ENCODE measurements at places on chromosomes 6 and 20. TPM values are rescaled to one million over a fixed set of nuclear protein-coding genes. Genes with fewer than 3 reads are reported as not detected.

Gene HSPA1A
- 195 TPM for total RNA-seq

Gene CYP39A1
- total RNA-seq = 8.3 TPM

Gene ZSCAN26
- 19.3 TPM for total RNA-seq

Gene NKX2-2
- total RNA-seq = not detected

Gene ECT2L
- total RNA-seq = 0.49 TPM

Gene DDX43
- 0.89 TPM for total RNA-seq

Gene CFB
- 72.6 TPM for total RNA-seq

Gene EPPIN
- not detected for total RNA-seq

Gene PNLDC1
- not detected for total RNA-seq

Gene MYLK4
- total RNA-seq = 0.98 TPM

Gene RNF144B
- total RNA-seq = 19.0 TPM

Gene PLA2G7
- total RNA-seq = 5.9 TPM

DNA sequence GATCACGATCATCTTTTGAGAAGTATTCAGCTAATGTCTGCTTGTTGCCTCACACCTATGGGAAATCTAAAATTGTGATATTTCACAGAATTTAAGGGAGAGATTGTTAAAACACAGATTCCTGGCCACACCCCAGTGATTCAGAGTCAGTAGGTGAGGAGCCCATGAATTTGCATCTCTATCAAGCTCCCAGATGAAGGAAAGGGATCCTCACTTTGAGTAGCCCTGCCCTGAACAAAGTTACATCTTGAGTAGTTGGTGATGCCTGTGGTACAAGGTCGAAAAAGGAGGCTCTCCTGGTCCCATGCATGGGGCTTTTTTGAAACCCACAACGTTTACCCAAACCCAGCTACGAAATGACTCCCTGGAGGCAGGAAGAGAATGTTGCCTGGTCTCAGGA, 79.5 kb downstream of the PAK5 start:
- no peak for DNase-seq

GRCh38 chr6:51854876-51855275, 232.5 kb downstream of the PKHD1 start:
- no peak for DNase-seq

- no peak for DNase-seq
Observed at GRCh38 chr20:20017844-20018185, 653 bp downstream of the NAA20 start.

- no peak for DNase-seq
Observed at GRCh38 chr6:44309092-44309491, 4.1 kb downstream of the AARS2 start.

GRCh38 chr6:166300357-166300987, 7.7 kb downstream of the PRR18 start:
- DNase-seq = no peak

DNA sequence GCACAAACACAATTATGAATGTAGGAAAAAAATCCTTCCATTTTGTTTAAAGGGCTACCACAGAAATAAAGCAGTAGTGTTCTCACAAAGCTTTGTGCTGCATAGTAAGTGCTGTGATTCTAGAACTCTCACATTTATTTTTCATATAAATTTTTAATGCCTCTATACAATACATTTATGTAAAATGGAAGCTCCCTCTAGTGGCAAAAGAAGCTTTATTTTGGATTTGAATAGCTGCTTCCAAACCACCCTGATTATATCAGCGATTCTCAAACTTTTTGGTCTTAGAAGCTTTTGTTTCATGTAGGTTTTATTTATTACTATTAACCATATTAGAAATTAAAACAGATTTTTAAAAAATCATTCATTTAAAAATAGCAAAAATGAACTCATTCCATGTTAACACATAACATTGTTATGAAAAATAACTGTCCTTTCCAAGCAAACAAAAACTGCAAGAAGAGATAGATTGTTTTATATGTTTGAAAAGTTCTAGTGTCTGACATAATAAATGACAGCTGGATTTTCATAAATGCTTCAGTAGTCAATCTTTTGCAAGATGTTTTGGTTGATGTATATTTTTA, 38.4 kb downstream of the HS3ST5 start:
- no peak for DNase-seq

GRCh38 chr20:37856932-37857660, 45.8 kb upstream of the VSTM2L start:
- no peak for DNase-seq

DNA sequence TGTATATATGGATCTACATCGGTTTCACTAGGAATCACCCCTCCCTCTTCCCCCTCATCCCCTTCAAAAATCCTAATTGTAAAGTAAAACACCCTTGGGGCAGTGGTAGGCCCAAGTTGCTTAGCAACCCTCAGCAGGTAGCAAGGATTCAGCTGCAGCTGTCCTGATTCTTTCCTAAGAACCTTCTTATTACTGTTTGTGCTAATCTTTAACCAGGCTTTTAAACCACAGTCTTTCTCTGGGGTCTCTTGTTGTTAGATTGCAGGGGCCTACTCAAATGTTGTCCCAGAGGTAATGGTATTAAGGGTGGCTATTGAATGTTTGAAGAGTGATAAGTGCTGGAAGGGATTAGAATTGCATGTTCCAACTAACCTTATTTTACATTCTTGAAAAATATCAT, 46.4 kb downstream of the PRL start:
- DNase-seq = no peak

DNA sequence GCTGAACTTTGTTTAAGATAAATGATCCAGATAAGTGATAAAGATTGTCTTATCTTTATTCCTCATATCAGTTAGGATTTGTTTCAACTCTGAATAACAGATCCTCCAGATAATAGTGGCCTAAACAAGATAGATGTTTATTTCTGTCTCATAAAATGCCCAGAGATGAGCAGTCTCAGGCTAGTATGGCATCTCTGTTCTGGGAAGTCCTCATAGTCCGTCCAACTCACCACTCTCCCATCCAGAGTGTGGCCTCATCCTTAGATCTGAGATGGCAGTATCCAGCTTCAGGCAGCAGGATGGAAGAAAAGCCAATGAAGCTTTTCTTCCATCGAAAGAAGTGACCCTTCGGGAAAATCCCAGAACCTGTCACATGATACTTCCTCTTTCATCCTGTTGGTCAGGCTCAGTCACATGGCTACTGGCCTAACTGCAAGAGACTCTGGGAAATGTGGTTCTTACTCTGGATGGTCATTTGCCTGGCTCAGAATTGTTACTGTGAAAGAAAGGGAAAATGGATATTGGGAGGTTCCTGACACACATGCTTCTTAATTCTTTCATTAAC, 29.4 kb upstream of the TAGAP start:
- DNase-seq = no peak

- no peak for DNase-seq
Observed at GRCh38 chr6:128821116-128821515, 61.8 kb upstream of the LAMA2 start.

DNA sequence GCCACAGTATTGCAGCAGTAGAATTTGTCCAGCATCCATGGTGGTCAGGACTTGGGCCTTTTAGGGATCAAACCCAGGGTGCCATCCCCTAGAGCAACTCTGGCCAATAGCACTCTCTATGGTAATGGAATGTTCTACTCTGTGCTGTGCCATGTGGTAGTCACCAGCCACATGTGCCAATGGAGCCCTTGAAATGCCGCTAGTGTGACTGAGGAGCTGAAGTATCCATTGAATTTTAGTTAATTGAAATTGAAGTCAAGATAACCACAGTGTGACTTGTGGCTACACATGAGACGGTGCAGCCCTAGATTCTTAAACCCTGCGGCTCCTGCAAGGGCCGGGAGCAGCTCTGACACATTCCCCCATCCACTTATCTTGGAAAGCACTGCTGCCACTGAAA, 54.6 kb downstream of the SLC2A10 start:
- DNase-seq = no peak

GRCh38 chr20:4555188-4555890, 166.4 kb upstream of the PRND start:
- no peak for DNase-seq

DNA sequence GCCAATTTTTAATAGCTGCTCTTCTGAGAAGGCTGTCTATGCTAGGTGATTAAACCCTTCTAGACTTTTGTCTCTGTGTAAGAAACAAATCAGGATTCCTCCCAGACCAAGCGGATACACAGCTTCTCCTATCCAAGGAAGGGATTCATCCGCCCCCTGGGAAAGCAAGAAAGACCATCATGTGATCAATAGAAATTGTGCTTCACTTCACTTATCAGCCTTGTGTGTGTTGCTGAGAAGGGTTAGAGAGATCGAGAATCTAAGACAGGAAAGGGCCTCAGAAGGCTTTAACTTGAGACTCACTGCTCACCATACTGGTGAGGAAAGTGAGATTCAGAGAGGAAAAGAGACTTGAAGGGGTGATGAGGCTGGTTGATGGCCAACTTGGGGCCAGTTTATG, 1.5 kb downstream of the ABCC10 start:
- DNase-seq = no peak

DNA sequence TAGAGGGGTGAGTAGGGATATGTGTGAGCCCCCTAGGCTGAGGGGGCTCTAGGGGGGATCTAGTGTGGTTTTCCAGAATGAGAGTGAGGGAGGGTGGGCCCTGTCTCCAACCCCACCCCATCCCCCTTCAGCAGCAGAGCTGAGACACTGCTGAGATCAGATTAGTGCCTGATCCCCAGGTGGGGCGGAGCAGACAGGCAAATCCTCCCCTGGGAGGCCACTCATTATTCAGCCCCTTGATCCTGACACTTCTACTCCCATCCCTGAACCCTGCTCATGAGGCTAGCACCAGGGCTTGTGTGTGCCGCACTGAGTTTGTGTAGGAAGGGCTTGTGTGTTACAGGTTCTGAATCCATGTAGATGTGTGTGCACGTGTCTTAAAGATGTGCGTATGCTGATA, 42.5 kb downstream of the SPDEF start:
- DNase-seq = no peak

DNA sequence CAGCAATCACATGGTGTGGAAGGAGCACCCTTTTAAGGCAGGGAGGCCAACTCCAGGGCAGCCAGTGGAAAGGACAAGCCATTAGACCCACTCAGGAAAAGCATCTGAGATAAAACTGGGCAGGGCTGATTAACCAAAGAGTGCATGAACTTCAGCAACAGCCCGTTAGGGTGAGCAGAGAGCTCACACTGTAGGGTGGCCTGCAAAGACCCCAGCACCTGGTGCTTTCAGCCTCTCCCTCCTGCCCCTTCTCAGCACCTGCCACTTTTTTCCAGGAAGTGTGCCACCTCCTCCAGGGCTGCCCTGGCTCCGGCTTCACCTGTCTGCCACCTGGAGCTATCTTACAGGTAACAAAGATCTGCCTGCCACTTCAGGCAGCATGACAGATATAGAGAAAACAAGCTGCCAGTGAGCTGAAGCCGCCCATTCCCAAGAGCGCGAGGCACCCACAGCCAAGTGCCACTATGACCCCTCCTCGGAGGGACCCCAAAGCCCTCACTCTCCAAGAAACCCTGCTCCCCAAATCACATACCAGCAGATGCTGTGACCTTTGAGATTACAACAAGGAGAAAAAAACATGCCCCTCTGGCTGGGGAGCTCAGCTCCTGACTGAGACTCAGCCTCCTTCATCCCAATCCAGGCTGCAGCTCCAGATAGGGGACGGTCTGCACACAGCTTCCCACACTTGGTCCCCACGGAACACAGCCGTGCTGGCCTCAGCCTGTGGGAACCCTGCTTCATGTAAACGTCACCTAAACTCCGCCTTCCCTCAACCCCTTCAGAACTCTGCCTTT, 71.2 kb downstream of the ABHD12 start:
- peak; percentile 51 for DNase-seq

DNA sequence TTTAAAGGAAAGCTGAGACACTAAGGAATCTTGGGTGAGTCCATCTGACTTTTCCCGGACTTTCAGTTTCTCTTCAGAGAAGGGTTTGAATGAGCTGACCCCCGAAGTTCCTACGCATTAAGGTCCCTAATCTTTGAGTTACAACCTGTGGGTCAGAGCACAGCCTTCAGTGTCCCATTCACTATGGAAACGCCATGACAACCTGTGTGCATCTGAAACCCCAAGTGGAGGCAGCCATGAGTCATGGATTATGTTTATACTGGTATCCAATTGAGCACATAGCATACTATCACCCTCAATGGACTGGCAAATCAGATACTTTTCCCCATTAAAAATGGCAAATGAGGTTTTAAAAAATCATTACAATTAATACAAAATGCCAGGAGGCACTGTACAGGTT, 11.4 kb downstream of the MYLK4 start:
- DNase-seq = no peak

DNA sequence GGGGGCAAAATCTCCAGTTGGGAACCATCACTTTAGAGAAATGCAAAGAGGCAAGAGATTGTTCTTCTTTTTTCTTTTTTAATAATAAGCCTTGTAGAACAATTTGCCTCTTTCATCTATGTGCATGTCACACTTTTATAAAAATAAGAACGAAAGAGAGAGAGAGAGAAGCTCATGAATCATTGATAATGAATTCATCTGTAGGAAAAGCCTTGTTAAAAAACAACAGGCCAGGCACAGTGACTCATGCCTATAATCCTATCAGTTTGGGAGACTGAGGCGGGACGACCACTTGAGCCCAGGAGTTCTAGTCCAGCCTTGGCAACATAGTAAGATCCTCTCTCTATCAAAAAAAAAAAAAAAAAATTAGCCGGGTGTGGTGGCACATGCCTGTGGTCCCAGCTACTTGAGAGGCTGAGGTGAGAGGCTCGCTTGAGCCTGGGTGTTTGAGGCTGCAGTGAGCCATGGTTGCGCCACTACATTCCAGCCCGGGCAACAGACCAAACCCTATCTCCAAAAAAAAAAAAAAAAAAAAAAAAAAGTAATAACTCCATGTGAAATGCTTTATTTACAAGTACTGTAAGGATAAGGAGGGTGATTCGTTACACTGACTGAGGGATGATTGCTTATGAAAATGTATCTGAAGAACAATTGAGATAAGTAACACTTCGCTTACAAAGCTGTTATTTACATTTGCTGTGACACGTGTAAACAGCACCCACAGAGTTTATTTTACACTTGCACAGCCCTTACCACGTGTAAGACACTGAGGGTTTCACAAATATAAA, 6.0 kb downstream of the CCN5 start:
- DNase-seq = no peak

DNA sequence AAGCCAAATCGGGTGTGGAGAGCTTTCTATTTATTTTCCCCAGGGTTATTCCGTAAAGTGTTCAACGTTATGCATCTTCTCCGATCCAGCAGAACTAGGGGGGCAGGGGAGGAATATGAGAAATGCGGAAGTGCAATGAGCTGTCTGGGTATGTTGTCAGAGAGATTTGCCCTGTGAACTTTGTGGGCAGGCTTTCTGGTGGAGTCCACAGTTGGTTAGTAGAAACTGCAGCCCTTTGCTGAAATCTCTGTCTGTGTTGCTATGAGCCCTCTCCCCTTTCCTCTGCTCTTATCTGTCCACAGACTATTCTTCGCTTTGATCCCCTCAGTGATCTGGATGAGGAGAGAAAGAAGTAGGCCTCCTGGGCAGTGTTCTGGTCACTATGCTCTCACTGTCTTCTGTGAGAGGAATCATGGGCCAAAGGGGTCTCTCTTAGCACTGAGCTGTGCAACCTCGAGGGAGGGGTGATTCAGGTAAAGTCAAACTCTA, 158.9 kb upstream of the FUT9 start:
- no peak for DNase-seq

GRCh38 chr20:6040958-6041807, 12.7 kb downstream of the LRRN4 start:
- no peak for DNase-seq

GRCh38 chr6:30066082-30066481, 916 bp upstream of the PPP1R11 start:
- no peak for DNase-seq

Data from sciatic nerve (tissue), 2 donors.